ENCODE measurements at places on chromosomes 5 and 9.

- DNase-seq, result no peak
Measured at GRCh38 chr9:87849144-87849758, 33.4 kb upstream of the SPATA31E1 start.

- DNase-seq, result no peak
Measured at GRCh38 chr5:73709536-73710129, 83.6 kb downstream of the ARHGEF28 start.

DNA sequence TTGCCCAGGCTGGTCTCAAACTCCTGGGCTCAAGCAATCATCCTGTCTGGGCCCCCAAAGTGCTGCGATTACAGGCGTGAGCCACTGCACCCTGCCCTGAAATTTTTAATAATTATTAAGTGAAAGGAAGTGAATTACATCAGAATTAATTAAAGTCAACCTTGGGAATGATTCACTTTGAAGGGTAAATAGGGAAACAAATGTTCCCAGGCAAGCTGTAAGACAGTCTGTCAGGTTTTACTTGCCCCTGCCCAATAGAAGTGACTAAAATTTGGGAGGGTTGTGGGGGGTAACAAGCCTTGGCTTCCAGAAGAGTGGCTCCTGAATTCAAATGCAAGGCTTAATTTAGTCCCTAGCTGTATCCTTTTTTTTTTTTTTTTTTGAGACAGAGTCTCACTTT, 1.3 kb upstream of the LIX1 start:
- no peak for DNase-seq

DNA sequence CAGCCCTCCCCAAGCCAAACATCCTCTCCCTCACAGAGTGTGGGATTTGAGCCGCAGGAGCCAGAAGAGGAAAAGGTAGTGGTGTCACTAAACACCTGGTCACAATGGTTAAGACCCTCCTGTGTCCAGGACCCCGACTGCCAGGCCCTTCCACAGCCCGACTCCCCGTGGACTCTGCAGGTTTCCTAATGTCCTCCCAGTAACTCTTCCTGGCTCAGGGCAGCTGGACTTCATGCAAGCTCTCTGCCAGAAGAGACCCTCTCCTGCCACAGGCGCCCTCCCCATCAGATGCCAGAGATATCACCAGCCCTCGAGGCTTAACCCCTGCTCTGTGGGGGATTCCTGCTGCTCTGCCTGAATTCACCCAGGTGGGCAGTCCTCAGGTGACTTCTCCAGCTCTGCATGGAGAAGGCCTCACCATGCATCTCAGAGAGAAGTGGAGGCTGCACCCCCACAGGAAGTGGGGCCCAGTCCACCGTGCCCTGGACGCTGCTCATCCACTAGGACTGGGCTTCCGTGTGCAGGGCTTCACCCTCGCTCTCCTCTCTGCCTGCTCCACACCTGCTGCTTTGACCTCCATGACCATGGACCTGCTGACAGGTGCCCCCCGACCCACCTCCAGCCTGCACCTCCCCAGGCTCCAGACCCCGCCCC, 111.2 kb downstream of the ADAMTS2 start:
- no peak for DNase-seq

GRCh38 chr9:70110194-70111041, 66.8 kb downstream of the MAMDC2 start:
- DNase-seq, result no peak

GRCh38 chr5:120365656-120366446, 98.2 kb upstream of the PRR16 start:
- no peak for DNase-seq

DNA sequence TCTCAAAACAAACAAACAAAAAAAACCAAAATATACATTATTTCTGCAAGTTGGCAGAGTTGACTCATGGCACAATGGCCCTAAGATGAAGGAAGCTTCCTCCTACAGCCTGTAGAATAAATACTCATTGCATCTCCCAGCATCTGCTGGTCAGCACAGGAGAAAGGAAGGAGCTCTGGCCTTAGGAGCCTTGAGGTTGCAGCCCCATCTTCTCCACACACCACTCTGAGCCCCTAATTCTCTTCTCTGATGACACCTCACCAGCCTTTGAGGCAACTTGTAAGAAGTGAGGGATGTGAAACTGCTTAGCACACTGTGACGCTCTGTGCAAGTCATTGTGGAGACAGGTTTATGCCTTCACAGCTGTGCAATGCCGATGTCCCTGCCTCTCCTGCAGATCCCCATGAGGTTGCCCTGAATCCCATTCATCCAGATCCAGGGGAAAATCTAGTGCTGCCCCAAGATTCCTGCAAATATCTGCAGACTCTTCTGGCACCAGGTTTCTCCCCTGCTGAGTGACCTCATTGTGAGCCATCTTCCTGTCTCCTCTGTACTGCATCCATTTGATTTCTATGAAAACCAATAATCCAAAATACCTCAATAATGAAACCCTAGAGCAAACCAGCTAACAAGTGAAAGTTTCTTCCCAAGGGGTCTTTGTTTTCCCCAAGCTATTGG, 65.3 kb upstream of the TGFBR1 start:
- DNase-seq, result no peak

- DNase-seq, result no peak
Measured at GRCh38 chr9:84939774-84940173, 270.2 kb downstream of the NTRK2 start.

DNA sequence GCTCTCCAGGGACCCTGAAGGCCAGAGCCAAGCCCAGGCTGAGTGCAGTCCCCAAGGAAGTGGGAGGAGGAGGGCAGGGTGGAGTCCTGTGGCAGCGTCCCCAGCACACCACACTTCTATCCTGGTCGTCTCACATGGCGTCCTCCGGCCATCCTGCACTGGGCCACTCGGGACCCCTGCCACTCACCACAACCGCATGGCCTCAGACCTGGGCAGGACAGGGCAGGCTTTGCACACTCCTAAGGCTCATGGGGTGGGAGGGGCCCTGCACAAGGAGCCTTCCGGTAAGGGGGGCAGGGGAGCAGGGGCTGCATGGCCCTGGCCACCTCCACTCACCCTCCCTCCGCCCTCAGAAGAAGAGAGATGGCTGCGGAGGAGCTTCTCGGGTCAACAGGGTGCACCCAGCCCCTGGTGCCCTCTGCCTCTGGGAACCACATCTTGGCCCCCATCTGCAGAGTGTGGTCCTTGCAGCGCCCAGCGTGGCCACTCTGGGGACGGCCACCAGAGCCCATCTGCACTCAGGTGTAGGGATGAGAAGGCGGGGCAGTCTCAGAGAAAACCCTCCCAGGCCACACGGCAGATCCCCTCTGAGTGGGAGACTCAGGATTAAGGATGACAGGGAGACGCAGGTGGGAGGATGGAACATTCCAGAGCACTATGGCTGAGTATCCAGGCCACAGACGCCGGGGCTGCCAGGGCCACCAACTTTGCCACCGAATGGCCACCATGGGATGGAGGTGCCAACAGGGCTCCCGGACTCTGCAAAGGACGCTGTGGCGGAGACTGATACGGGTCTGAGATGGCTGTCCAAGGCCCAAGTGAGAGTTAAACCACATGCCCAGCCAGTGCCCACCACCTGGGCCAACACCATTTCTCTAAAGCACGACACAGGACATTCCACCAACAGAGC, 7.6 kb downstream of the TPPP start:
- DNase-seq, result no peak

DNA sequence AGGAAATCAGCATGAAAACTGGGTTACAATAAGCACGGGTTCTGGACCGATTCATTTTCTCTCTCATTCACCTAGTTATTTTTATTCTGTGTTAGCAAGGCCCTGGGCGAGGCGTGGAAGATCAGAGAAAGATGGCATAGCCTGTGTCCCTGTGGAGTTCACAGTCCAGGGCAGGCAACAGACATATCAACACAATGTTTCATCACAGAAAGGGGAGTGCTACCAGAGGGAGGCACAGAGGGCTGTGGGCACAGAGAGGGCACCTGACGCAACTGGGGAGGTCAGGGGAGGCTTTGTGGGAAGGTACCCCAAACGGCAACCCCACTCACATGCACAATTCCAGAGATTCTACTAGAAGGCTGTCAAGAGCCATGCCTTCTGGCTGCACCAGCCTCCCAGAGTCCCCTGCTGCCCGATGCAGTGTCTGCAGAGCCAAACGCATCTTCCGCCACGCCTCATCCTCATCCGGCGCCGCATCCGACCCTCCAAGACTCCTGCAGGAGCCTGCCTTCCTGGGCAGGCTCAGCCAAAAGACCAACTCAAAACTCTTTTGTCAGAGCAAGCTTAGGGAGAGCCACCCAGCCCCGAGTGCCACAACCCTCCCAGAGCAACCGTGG, 1.4 kb downstream of the FAM193B start:
- DNase-seq, result no peak

DNA sequence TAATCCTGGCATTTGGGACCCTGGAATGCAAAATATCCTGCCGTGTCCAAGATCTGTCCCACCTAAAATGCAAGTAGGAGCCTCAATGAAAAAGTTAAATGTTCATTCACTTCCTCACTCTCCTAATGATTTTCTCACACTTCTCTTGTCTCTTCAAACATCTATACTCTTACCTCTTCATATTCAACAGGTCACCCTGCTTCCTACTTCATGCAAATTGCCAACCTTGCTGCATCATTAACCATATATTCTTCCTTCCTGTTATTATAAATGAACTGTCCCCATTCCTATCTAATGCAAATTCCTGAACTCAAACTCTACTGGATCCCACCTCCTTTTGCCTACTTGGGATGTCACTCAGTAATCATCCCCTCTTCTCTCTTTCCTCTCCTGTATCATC, 74.4 kb downstream of the STRBP start:
- DNase-seq, result no peak

DNA sequence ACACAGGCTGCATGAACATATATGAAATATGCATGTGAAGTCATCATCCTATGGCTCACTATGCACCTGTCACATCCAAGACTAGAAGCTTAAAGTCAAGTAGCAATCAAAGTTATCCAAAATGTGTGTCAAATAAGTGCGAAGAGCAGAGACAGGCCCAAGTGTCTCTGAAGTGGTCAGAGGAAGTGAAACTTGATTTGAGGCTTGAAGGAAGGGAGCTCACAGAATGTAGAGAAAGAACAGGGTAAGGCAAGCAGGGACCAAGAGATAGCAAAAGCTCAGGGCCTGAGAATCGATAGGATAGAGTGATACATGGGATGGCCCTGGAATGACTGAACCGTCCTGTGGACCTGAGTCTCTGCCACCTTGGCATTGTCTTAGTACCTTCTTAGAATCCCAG, 274.3 kb upstream of the TRPC7 start:
- no peak for DNase-seq

DNA sequence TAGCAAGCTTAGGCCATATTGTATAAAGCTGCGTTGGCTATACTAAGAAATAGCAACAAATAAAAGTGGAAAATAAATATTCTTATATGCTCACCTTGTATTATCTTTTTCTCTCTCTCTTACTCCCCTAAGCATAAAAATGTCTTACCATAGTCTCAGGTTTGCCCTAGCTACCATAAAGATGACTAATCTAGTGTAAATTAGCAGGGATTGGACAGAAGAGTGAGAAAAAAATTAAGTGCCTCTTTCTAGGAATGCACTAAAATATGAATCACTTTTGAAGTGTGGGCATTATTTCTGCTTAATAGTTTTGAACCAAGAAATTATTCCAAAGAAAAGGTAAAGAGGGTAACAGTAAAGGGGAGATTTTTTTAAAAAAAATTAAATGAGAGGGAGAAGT, 201.3 kb downstream of the HINT1 start:
- no peak for DNase-seq

GRCh38 chr5:141785135-141785534, 93.1 kb downstream of the PCDH1 start:
- no peak for DNase-seq

- DNase-seq, result no peak
Measured at GRCh38 chr5:124637011-124637410, 109.4 kb downstream of the ZNF608 start.

GRCh38 chr9:135857371-135857786, 50.0 kb downstream of the CAMSAP1 start:
- DNase-seq, result no peak

DNA sequence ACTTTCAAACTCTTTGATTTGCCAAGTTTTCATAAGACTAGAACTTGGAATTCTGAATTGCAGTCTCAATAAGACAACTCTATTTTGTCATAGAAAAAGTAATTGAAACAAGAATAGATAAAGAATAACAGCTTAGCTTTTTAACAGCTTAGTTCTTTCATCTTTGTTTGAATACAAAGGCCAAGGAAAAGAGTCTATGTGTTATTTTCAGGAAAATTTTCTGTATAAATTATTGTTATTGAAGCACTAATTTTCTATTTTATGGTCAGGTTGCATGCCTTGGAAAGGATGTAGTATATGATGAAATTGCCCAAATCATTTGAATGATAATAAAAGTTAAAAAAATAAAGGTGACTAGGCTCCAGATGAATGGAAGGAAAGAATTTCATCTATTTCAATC, 25.2 kb upstream of the SPRY4 start:
- DNase-seq, result no peak

GRCh38 chr9:120890320-120891244, 13.6 kb upstream of the PHF19 start:
- DNase-seq, result no peak

DNA sequence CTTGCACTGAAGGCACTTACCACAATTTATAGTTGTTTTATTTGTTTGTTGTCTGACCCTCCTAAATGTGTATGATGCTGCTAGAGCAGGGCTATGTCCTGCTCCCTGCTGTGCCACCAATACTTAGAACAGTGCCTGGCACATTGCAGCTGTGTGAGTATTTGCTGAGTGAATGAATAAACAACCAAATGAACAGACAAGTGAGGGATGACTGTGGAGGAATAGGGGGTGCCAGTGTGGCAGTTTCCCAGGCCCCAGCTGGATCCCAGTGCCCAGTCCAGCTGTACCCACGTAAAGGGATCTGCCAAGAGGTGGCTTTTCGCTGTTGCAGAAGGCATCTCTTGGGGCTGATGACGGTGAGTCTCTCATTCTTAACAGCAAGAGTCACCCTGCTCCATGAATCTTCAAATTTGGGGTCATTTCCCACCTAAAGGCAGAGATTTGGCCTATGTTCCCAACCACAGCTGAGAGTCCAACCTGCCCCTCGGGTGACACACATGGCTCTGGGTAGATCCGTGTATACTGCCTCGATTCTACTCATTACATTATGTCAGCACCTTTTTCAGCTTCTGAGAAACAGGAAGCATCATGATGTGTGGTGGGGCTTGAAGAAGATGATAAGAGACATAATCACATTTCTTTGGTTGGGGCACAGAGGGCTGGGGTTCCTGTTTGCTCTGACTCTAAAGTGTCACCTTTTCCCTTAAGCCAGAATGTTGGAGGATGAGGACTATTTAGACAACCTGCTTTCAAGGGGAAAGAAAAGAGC, 14.3 kb downstream of the IL5 start:
- DNase-seq, result no peak

DNA sequence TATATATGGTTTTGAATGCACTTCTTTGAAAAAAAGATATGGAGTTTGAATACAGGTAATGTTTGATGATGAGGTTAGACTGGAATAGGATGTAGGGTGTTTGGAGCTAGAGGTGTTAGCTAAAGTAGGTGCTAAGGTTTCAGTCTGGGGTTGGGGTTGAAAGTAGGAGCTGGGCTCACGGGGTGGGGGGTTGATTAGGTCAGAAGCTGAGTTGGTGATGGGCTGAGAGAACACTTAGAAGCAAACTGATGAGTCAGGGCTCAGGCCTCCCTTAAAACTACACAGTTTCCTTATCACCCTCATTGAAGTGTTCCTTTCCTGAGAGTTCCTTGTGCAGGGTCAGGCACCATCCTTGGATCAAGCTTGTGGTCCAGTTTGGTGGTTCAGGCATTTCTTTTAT, 308.8 kb upstream of the ADAMTS16 start:
- DNase-seq, result no peak

GRCh38 chr9:7370988-7371387, 428.6 kb downstream of the DMAC1 start:
- DNase-seq, result no peak

GRCh38 chr5:136251502-136252169, 58.7 kb upstream of the SMIM32 start:
- no peak for DNase-seq

GRCh38 chr5:110351430-110351829, 375.0 kb downstream of the TMEM232 start:
- no peak for DNase-seq
